ENCODE measurements at places on chromosomes 4 and X.

GRCh38 chr4:188466001-188466400 is 326.8 kb downstream of the TRIML1 start:
- DNase-seq: no peak

DNA sequence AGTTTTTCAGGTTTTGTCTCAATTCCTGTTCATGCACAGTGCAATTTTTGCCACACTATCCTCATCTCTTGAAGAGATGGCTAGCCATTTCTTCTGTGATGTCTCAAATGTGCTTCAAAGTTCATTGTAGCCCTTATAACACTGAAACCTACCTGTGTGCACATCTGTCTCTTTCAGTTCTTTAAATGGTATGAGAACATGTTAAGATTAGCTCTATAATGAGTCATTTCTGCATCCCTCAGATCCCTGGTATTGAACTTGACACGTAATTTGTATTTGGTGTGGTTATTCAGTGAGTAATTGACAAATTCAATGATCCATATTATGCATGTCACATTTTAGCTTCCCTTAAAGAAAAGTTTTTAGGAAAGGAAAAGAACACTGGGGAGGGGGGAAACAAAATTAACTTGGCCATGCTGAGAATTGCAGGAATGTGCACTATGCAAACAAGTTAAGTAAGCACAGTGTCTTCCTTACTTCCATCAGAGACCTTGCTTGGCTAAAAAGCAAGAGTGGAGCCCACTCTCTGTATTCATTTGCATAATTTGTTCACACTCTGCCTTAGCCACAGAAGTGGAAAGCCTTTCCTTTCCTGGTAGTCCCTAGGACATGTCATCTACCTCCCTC is 659.8 kb upstream of the MAGEB2 start:
- no peak for DNase-seq

DNA sequence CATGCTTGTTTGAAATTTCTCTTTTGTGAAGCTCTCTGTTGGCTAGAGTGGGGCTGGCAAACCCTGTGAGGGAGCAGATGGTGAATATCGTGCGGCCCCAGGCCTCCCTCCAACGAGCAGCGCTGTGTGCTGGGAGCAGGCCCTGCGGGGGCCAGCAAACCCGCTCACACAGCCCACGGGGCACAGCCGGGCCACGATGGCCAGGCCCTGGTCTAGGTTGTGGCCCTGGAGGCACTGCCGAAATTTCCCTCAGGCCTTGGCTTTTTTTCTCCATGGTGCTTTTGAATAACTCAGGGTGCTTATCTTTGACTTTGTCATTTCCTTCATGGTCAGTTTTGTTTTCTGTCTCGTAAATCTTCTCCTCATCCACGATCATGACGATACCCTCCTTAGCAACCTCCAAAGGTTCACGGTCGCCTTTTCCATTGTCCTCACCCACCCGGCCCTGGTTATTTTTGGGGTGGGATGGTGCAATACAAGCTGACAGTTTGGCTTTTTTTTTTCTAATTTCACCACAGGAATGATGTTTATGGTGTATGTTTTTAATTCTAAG is 20.7 kb downstream of the PCGF3 start:
- DNase-seq: no peak

GRCh38 chrX:53715346-53715924 is 28.9 kb upstream of the HUWE1 start:
- no peak for DNase-seq

DNA sequence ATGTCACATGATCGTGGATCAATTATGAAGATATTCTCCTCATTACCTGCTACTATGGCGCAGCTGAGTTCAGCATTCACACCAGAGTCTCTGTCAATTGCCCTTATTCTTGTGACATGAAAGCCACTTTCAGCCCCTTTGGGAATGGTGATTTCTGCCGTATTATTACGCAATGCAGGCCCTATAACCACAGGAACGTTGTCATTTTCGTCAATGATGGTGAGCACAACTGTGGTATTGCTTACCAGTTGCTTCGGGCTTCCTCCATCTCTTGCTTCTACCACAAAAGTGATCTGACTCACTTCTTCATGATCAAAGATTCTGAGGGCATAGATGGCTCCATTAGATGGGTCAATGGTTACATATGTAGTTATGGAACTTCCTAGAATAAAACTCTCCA is 2.1 kb downstream of the PCDH18 start:
- DNase-seq: no peak

DNA sequence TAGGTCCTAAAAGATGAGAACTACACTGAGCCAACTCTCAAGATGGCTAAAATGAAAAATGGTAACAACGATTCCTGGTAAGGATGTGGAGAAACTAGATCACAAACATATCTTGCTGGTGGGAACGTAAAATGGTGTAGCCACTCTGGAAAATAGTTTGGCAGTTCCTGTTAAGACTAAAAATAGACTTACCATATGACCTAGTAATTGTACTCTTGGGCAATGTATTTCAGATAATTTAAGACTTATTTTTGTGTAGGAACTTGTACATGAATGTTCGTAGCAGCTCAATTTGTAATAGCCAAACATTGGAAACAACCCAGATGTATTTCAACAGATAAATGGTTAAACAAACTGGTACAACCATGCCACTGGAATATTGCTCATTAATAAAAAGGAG is 106.2 kb downstream of the HDAC8 start:
- no peak for DNase-seq

DNA sequence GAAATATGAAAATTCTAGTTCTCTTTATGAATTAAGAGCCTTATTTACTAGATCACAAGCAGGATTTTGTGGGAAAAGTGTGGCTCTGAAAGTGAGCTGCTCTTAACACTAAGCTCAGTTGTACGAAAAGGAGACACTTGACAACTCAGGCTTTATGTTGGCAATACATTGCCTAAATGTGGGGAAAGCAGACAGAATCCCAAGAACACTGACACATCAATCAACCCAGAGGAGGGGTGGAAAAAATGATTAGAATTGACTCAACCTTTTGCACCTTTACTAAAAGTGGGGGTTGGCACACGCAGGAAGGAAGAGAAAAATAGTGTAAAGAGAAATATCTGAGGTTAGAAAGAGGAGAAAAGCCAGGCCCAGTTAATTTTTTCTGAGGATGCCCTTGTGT is 61.6 kb downstream of the CHST7 start:
- no peak for DNase-seq

DNA sequence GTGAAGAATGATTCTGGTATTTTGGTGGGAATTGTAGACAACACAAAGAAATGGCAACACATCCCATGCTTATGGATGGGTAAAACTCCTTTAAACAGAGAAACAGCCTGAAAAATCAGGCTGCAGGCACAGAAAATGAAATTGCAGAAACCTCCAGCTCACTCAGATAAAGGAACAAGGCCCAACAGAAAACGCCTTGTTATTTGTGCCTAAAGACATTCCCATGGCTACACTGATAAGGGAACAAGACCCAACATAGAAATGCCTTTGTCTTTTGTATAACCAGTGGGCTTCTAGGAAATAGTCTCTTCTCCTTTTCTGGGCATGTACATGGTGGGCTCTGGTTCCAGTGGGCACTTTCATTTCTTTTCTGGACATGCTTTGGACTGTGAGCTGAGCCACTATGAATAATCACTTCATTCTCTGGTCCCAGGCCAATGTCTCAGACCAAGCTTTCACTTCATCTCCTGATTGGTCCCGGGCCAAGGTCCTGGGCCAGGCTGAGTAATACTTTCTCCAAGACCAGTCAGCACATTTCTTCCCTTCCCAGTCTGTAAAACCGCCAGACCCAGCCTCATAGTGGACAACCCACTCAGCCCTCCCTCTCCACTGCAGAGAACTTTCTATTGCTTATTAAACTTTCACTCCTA is 160.5 kb downstream of the TBX22 start:
- DNase-seq: peak; percentile 43

- no peak for DNase-seq
Observed at GRCh38 chrX:137032341-137032694, 1.5 kb downstream of the GPR101 start.

DNA sequence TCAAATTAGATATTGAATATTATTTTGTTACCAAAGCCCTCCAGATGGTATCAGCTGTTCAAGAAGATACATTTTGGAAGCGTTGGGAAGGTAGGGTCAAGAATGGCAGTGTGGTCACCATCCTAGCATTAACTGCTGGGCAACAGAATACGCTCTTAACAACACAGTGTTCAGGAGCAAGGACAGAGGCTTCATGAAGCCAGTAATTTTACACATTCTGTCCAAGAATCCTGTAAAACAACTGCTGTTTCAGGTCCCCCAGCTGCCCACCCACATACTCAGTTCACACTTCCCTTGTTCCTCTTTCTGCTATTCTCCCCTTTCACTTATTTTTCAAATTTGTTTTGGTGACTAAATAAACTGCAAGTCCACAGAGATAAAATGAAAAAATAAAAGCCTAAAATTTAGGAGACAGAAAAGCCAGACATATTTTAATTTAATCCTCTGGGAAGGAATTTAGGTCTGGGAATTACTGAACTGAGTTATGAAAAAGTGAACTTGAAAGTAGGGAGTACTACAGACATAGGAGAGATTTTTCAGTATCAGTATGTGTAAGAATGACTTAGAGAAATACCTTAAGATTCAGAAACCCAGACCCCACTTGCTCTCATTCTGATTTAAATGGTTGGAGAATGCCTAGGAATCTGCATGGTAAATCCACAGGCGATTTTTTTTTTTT is 406.7 kb downstream of the MAPK10 start:
- no peak for DNase-seq

DNA sequence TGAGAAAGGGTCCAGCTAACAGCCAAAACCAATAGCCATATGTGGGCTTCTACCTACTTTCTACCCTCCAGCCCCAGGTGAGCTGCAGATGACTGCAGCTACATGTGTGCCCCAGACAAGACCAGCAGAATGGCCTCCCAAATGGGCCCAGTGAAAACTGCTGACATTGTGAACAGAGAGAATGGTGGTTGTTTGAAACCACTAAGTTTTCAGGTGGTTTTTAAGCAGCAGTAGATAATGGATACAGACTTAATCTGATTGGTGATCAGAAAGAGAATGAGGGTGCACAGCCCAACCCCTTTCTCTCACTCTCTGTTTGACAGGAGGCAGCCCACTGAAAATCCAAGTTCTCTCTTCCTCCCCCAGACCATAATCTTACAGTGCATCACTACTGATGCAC is 42.5 kb upstream of the BBS12 start:
- no peak for DNase-seq
